ENCODE measurements at places on chromosomes 4 and X. TPM values are rescaled to one million over a fixed set of nuclear protein-coding genes. Genes with fewer than 3 reads are reported as not detected.

Gene RXFP1
- not detected for total RNA-seq

Gene VCX3A
- not detected for total RNA-seq

Gene TMEM35A
- total RNA-seq: 0.85 TPM

Gene STPG2
- not detected for total RNA-seq

Gene SLC2A9
- total RNA-seq: 2.9 TPM

Gene LARP1B
- 21.2 TPM for total RNA-seq

Gene TLR7
- not detected for total RNA-seq

Gene PNMA6F
- not detected for total RNA-seq

Gene TRPC3
- not detected for total RNA-seq

Gene MAGEB10
- not detected for total RNA-seq

Gene MAGEB1
- total RNA-seq: not detected

Gene FRMD7
- total RNA-seq: not detected

Gene BEX1
- not detected for total RNA-seq

Gene COX7B
- total RNA-seq: 279 TPM

- DNase-seq: no peak
These were observed 77.5 kb downstream of the MAGED4 start for GRCh38 chrX:52262195-52262546.

DNA sequence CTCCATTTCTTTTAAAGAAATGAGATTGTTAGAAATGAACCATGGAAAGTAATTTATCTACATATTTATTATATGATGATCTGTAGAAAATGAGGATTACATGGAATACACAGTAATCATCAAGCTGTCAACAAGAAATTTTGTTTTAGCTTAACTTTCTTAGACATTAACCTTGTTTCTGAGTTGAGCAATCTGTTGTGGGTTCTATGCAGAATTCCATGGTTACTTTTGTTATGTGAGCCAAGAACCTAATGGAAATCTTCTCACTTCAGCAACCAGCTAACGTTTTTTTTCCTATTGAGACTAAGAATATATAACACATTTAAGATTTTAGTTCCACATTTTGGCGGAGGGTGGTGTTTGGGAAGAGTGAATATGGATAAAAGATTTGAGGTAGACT lies 136.1 kb upstream of the SLC4A4 start:
- no peak for DNase-seq

GRCh38 chr4:35237924-35238323 lies 1006.4 kb downstream of the ARAP2 start:
- no peak for DNase-seq

DNA sequence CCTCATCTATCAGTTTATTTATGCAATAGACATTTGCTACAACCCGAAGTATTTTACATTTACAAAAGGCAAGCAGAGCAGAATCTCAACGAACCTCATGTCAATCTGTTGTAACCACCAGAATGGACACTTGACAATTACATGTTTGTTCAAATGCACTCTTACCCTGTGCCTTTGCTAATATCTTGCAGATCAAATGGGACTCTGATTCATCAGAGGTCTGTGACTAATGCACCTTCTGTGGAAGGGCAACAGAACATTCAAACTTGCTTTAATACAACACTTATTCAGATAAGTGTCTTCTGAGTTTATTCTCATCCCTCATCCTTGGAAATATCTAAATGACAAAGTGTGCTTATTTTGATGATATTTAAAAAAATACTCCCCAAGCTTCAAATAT lies 644.7 kb upstream of the PCDH10 start:
- DNase-seq: no peak

DNA sequence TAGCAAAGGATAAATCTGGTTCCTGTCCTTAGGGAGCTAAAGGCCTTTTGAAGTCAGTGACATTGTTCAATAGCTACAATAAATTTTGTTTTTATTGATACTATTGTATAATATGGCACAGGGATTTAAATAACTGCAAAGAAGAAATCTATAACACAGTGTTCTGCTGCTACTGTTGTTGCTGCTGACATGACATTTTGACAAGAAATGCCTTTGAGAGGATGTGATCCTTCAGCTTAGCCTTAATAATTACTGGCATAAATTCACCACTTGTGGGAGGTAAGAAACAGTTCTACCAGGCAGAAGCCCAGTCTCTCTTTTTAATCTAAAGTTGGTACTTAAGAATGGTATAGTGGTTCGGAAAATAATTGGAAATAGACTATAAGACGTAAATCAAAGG lies 4.1 kb downstream of the SULT1E1 start:
- DNase-seq: no peak

DNA sequence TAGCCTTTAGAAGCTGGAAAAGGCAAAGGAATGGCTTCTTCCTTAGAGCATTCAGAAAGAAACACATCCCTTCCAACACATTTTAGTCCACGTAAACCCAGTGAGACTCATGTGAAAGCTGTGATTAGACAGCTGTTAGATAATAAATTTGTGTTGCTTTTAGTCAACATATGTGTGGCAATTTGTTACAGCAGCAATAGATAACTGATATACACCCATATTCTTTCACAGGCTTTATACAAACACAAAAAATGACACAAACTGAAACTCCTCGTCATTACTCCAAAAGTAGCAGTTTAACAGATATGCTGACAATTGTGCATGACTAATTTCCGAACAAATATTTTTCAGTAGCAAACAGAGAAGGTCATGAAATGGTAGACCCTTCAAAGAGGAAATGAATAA lies 65.3 kb downstream of the ANTXR2 start:
- DNase-seq: peak; percentile 56

DNA sequence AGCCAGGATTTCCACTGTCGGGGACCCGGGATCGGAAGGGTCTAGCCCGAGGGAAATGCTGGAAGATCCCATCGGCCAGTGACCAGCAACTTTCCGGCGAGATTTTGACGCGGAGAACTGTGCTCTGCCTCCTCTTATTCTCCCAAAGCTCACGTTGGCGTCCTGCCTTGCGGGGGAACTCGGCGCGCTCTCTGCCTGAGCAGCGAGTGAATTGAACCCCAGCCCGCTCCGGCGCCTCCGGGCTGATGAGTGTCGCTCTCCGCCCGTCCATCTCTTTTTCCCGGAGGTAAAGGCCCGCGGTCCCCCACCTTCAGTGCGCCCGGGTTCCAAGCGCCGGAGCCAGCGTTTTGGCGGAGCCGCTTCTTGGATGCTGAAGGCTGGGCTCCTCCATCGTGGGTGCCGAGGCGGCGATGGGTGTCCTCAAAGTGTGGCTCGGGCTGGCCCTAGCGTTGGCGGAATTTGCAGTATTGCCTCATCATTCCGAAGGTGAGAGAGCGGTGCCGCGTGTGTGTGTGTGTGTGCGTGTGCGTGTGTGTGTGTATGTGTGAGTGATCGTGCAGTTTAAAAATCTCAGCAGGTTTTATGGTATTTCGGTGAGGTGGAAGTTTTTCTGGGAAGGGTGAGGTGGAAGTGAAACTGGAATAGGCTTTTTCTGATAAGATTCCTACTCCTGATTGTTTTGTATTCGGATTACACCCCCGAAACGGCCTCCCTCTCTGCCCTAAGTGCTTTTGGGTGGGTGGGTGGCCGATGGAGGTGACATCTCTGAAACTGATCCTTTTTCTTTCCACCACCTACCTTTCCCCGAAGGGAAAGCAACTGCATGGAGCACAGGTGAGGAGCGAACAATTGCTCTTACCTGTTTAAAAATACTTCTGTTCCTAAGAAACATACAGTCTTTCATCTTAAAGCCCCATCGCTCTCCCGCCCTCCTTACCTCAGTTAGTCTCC lies 752 bp downstream of the FRAS1 start:
- DNase-seq: peak; percentile 25

DNA sequence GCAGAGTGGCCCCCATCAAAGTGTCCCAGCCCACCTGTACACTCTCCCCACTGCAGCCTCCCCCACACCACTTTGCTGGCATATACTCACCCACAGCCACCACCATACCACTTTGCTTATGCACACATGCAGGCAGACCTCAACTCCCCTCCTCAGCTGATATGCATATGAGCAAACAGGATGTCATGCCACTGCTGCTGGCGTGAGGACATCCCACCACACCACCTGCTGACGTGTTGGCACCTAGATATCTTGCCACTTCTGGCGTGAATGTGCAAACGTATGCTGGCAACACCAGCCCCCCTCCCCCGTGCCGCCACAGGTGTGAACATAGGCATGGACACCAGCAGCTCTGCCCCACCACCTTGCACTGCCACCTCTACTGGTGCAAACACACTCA lies 22.4 kb upstream of the MAGEA8 start:
- DNase-seq: no peak

- no peak for DNase-seq
These were observed 862.0 kb downstream of the PCDH18 start for GRCh38 chr4:136670265-136670664.

- DNase-seq: no peak
These were observed 805.3 kb upstream of the TENM3 start for GRCh38 chr4:181437895-181438294.

DNA sequence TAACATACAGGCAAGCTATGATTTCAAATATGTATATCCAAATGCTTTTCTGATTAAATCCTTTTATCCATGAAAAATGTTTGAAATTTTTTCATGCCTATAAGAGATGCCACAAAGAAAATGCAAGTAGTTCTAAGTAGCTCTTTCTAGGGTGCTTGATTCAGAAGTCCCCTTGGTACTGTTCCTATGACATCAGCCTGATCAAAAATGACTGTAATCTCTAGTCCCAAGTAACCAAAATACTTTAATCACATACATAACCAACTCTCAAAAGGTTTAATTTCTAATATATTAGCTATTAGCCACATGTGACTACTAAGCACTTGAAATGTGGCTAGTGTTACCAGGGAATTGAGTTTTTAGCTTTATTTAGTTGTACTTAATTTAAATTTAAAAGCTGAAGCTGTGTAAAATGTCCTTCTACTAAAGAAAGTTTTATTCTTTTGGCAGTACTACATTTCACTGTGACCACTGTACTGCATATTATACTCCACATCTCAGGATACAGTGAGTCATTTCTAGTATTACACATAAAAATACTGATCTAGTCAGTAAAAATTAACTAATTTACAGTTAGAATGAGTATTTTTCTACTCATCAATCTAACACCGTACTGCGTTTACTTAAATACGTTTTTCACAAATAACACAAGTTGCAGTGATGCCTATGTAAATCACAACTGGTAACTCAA lies 33.9 kb downstream of the FBXW7 start:
- DNase-seq: no peak

DNA sequence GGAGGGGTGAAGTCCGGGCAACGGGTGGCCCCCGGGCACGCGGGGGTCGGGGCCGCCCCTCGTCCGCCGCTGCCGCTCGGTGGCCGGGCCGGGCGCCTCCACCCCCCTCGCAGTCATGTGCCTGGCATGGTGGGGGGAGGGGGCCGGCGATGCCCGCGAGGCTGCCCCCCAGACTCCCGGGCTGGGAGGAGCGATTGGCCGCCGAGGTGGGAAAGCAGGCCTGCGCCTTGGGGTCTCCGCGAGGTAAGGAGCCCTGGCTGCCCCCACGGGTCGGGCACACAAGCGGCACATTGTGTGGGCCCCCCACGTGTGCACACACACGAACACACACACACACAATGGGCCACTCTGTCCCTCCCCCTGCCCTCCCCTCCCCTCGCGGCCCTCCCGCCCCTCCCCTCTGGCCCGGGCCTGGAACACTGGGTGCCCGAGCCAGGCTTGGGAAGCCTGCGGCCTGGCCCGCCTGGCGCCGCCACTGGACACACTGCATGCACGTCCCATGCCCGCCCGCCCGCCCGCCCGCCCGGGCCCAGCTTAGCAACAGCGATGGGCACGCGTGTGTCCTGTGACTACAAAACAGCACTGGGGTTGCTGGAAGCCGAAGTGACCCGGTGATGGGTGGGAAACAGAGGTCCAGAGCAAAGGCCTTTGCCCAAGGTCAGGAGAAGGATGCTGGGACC lies 1.3 kb downstream of the SLC6A8 start:
- peak; percentile 37 for DNase-seq

- peak; percentile 43 for DNase-seq
These were observed 65.9 kb downstream of the VEGFC start for GRCh38 chr4:176726803-176727202.
